ENCODE measurements at places on chromosomes 2 and 18. TPM values are rescaled to one million over a fixed set of nuclear protein-coding genes. Genes with fewer than 3 reads are reported as not detected.
A peak's percentile ranks its signal among the peaks of the same experiment; 100 is the strongest.

- ATAC-seq: no peak
These were observed 39.9 kb downstream of the KIF1A start for GRCh38 chr2:240780023-240780700.

DNA sequence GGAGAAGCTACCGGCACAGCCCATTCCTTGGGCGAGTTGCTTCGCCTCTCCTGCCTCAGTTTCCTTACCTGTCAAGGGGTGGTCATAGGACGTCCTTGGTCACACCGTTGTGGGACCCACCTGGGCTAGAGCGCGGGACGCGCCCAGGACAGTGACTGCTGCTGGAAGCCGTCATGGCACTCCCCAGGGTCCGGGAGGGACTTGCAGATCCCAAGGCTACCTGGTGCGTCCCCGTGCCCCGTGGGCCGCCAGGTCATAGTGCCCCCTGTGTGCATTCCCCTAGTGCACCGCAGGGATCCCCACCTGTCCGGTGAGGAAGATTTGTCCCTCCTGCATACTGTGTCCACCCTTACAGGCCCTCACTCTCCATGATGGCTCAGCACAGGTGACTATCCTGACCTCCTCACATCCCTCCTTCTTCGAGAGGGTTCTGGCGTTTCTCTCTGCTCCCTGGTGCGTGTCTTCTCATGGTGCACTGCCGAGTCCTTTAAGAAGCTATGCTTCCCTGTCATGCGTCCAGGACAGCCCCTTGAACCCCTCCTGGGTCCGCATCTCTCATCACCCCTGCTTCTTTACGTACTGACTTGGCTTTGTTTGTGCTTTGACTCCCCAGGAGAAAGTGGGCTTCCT lies 886 bp upstream of the STK25 start:
- ATAC-seq: no peak

GRCh38 chr2:176152350-176153181 lies 1.2 kb downstream of the HOXD4 start:
- ATAC-seq: no peak

DNA sequence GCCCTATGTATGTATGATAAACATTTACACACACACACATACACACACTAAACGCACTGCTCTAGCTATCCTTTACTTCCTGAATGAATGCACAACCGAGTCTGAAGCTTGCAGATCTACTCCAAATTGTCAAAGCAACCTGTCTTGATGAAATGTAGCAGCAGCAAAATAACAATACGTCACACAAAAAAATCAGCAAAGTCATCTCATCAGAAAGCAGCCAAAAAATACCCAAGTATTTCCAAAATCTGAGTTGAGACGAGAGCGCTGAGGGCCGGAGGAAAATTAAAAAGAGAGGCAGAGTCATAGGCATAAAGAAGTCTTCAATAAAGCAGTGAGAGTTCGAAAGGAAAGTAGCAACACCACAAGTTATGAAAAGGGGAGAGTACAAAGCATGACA lies 67.7 kb downstream of the ZNF521 start:
- no peak for ATAC-seq

DNA sequence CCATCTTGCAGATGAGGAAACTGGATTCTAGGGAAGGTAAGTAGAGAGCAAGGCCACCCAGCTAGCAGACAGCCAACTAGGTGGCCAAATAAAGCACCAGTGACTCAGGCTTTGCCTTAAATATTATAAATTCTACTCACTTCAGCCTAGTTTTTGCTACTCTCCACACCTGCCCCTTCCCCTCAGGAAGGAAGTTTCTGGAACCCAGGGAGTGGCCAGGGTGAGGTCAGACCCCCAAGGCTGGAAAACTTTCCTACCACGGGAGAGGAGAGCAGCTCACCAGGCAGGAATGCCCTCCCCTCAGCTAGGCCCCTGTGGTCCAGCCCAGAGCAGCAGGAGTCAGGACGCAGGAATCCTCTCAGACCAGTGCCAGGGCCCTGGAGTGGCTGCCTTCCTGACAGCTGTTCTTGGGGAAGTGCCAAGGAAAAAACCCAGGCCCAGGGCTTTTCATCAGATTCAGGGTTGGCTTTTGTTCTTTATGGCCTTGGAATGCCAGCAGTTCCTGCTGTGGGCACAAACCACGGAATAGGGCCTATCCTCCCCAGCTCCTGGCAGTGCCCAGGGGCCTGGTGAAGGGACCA lies 5.1 kb upstream of the PAX8 start:
- peak; percentile 93 for ATAC-seq

DNA sequence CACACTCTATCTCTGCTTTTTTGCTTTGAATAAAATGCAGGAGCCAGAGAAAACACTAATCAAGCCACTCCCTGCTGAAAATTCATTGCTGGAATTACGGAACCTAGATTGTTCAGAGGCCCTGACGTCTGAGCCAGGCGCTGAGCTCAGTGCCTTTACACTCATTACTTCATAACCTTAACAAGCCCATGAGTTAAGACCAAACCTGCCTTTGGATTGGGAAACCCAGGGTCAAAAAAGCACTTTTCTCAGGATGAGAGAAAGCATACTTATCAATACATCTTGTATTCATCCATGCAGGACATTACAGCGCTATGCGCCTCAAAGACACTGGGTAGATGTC lies 762 bp downstream of the INO80C start:
- peak; percentile 49 for ATAC-seq

GRCh38 chr2:225276207-225276606 lies 123.3 kb upstream of the NYAP2 start:
- no peak for ATAC-seq

Gene IL1R2
- 14.0 TPM for total RNA-seq

- ATAC-seq: no peak
These were observed 124.2 kb downstream of the MRO start for GRCh38 chr18:50695431-50696176.

DNA sequence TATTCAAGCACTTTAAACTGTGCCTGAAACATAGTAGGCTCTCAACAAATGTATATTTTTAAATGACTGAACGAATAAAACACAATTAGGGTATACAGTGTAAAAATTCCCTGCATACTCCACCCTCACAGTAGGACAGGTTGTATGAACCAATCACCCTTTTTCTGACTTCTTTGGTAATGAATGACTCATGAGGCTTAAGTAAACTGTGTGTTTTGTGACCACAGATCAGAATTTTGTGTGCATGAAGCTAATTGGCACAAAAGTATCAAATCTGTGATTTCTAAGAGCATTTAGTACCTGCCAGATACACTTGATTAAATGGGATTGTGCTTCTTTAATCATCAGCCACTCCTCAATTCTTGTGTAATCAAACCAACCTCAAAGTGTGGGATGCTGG lies 109.9 kb upstream of the MAP4K3 start:
- ATAC-seq: no peak

DNA sequence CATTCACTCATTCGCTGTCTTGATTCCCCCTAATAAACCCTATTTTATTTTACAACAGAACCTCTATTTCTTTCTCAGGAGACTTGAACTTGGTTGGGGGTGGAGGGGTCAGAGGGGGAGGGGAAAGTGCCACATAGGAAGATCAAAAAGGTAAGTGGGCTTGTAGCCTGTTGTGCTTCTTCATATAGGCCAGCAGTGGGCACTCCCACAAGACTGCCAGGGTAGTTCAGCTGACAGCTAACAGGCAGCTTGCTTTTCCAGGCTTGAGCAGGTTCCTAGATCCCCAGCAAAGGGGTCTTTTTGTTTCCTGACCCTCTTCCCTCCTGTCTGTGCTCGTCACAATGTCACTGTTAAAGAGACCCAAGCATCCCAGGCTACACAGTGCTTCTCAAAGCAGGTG lies 829 bp upstream of the KIAA2012 start:
- no peak for ATAC-seq

Gene TBC1D8
- total RNA-seq: 45.5 TPM

Gene CLEC4F
- total RNA-seq: not detected

Gene MC4R
- total RNA-seq: 1.0 TPM

DNA sequence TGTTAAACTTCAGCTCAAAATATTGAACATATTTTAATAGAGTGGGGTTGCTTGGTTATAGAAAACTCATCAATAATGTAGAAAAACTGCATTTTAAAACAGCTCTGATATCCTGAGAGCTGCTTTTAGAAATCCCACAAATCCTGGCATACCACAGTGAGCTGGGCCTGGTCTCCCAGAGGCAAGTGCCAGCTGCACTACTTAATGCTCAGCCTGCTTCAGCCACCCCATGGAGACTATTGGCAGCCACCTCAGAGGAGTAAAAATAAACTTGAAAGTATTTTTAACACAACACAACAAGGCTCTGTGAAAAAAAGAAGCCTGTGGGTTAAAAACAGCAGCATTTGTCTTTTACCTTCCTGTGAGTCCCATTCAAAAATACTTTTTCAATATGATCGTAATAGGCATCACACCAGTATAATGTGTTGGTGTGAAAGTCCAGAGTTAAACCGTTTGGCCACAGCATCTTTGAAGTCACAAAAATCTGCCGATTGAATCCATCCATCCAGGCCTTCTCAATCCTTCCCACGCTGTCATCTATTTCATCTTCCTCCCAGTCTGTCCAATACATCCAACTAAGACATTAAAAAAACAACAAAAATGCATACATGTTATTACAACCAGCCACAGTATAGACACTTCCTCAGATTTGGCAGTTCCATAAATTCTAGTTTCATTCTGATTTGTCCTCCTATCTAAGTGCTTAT lies 1115.3 kb downstream of the LRP1B start:
- no peak for ATAC-seq
